Suppressor macrophage (primary cell): ENCODE measurements at places on chromosomes 7 and 10.

- no peak for DNase-seq
These were observed 71.7 kb upstream of the TMEM106B start for GRCh38 chr7:12139416-12139815.

DNA sequence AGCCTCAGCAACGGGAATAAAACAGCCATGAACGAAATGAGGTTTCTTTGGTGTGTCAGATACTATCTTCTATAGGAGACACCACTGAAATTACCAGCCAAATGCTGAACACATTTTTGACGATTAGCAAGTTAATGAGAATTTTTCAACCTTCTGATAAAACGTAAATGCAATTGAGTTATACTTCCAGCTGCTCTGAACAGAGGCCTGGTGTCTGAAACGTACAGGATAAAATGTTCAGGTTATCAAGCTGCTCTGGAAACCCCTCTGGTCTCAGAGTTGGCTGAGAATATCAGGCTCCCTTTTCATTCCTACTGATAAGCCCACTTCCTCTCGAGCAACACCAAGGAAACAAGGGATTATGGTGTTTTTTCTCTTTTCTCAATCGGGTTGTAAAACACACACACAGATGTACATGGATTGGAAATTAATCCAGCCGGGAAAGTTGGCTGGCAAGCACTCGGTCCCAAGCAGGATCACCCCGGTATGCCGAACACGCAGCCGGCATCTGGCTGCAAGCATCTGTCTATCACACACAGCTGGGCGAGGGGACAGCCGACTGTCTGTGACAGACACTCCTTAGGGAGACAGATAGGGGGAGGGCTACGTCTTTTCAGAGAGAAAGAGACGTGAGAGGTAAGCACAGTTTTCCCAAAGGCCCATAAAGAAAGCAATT lies 171.8 kb downstream of the PRKAG2 start:
- no peak for DNase-seq

DNA sequence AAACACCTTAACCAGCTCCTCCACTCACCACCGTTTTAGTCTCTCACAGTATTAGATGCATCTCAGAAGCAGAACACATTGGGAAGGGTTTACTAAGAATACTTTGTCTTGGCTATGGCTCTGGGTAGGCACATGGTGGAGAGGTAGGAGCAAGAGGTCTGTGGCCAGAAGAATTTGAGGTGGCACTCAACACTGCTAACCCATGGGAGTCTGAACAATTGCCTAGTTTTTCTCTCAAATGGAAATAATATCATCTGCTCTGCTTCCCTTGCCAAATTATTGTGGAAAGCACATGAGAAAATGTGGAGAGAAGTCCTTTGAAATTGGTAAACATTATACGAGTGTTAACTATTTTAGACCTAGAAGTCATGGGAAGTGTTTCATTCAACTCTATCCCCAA lies 214.3 kb downstream of the SKAP2 start:
- no peak for DNase-seq

DNA sequence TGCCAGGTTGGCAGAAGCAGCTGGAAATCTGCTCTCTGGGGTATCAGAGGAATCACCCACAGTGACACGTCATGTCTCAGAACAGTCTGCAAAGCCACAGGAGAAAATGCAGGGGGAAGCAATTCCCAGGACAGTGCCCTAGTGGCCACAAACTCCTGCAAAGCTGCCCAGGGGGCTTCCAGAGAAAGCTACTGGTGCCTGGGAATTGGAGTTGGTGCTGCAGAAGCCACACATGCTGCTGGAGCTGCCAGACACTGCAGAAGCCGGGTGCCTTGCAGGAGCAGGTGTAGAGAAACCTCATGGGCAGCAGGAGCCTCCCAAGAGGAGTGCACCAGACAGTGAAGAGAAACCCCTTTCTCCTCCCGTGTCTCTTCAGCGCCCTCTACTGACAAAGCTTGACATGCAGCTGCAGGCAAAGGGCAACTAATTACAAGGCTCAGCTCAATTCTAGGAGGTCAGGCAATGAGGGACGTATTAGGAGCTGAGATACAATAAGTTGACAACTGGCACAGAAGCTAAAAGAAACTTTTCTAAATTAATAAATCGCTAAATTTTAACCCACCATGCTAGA lies 30.2 kb upstream of the NUB1 start:
- peak; percentile 28 for DNase-seq

GRCh38 chr10:51129946-51130544 lies 55.8 kb downstream of the PRKG1 start:
- no peak for DNase-seq

DNA sequence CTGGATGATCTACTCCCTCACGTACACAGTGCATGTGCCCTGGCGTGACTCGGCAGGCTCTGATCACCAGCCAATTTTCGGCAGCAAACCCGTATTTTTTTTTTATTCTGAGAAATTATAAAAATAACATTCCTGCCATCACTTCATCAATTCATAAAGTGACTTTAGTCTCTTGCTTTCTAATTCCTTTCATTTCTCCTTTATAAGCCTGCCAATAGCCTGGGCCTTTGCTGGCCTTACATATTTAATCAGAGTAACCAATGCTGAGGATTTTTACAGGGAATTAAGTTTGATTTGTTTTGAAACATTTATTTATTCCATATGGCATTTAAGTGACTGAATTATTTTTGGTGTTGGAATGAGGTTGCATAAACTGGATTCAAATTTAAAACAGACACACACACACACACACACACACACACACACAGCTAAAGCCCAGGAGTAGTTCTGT lies 140.8 kb downstream of the ETV1 start:
- DNase-seq: no peak

GRCh38 chr10:127834221-127834620 lies 58.5 kb downstream of the CLRN3 start:
- DNase-seq: no peak

DNA sequence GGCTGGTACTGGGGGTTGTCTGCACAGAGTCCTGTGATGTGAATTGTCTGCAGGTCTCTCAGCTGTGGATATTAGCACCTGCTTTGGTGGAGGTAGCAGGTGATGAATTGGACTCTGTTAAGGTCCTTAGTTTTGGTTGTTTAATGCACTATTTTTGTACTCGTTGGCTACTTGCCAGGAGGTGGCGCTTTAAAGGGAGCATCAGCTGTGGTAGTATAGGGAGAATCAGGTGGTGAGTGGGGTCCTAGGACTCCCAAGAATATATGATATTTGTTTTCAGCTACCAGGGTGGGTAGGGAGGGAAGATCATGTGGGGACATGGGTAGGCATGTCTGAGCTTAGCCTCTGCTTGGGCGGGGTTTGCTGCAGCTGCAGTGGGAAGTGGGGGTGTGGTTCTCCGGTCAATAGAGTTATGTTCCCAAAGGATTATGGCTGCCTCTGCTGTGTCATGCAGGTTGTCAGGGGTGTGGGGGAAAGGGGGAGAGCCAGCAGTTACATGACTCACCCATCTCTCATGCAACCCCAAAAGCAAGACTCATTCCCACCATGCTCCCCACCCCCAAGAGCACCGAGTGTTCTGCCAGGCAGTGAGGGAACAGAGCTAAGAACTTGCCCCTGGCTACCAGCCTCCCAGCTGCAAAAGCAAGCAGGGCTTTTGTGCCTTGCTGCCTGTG lies 53.7 kb upstream of the ZNF273 start:
- DNase-seq: no peak

DNA sequence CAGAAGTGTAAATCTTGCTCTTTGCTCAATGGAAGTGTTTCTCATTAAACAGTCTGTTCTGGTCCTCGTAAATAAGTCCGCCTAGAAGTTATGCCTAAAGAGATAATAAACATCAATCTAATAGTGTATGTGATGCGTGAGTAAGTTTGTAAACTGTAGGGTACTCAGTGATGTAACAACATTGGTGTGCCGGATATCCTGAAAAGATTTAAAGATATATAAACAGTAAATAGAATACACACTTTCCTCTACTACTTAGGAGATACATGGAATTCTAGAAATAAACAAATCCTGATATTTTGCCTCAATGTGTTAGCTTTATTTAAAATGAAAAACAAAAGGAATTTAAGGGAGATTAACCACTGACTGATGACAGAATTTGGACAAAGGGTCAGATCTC lies 123.5 kb downstream of the AHR start:
- no peak for DNase-seq

GRCh38 chr10:73413108-73413527 lies 740 bp downstream of the ANXA7 start:
- DNase-seq: no peak

- DNase-seq: no peak
These were observed 55.0 kb downstream of the SORBS1 start for GRCh38 chr10:95506056-95506737.

- no peak for DNase-seq
These were observed 28.0 kb downstream of the VPS26A start for GRCh38 chr10:69151984-69152383.

- DNase-seq: no peak
These were observed 121.3 kb downstream of the CALCR start for GRCh38 chr7:93453262-93453661.

- DNase-seq: peak; percentile 28
These were observed 37.9 kb upstream of the DNAJB12 start for GRCh38 chr10:72392571-72392970.

DNA sequence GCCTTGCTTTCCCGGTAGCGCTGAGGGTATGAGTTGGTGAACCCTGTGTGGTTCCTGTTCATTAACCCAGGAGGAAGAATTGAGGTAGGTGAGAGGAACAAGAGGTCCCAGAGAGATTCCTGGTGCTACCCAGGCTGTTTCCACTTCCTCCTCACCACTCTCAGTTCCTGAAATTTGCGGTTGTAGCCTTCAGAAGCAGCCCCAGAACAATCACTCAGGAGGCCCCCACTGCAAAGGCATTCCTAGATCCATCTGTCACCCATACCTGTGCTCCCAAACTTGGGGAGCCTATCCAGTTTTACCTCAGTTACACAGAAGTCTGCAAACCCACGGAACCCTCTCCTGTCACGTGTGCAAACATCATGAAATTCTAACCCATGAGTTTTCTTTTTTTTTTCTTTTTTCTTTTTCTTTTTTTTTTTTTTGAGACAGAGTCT lies 9.0 kb upstream of the PIP4K2A start:
- peak; percentile 76 for DNase-seq

GRCh38 chr10:49426490-49427360 lies 30.8 kb upstream of the DRGX start:
- DNase-seq: no peak

- DNase-seq: no peak
These were observed 15.2 kb downstream of the SLC29A3 start for GRCh38 chr10:71334221-71334791.

DNA sequence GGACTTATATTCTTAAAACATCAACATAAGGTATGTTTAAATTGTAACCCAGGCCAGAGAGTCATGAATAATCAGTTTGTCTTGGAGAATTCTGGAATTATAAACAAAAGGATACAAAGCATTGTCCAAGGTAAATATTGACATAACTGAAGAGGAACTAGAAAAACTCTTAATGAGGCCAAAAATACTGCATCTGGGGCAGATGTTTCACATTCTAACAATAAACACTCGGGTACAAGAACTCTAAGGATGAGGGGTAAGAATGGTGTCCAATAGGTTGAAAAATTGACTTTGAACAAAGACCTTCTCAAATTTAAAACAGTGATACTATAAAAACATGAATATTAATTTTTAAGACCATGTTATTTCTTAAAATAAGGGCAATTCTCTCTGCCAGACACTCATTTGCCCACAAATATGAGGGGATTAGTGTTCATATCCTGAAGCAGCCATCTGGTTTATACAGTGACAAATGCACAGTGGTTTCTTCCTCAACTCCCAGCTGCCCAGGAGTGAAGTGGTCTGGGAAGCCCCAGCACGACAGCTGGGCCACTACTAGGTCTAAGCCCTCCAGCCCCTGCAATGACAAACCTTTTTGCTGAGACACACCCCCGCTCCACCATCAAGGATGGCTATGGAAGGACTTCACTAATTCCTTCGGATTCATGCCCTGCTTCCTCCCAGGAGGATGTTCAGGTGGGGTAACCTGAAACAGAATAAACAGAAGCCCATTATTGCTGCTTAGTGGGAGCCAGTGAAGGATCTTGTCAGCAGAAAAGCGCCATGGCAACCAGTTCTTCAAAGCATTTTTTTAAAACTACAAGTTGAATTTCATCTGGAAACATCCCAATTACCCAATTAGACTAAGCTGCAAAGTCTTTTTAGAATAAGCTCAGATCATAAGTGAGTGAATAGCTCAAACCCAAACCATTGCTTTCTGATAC lies 107.5 kb upstream of the ARID5B start:
- no peak for DNase-seq

DNA sequence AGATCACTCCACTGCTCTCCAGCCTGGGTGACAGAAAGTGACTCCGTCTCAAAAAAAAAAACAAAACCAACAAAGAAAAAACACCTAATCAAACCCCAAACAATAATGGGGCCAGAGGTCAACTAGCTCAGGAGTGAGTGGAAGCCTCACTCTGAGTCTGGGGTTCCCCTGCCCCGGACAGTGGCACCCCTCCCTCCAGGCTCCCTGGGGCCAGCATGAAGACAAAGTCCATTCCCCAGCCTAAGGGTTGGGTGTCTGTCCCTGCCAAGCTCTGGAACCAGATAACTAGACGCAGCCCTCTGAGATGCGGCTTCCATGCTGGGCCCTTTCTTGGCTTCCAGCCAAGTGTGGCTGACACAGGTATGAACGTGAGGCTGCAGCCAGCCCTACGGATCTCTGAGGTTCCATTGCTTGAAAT lies 1.7 kb upstream of the FUOM start:
- no peak for DNase-seq

- DNase-seq: no peak
These were observed 255.2 kb downstream of the BUB3 start for GRCh38 chr10:123409426-123409825.

DNA sequence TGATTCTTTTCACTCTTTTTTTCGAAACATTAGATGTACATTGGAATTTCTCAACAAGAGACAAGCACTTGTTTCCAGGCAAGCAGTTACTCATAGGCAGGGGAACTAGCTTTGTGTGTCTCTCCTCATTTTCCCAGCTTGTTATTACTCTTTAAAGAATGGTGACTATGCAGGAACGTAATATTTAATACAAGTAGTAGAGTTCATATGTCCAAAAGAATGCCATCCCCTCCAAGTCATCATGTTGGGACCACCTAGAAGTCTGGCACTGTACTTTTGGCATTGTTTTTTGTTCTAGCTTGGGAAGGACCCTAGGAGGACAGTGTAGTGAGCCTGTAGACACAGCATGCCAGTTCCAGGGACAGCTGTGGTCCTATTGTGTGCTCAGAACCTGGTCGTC lies 650.7 kb downstream of the INHBA start:
- DNase-seq: no peak
